H54 (cell line): ENCODE measurements at places on chromosomes 2 and 18.

DNA sequence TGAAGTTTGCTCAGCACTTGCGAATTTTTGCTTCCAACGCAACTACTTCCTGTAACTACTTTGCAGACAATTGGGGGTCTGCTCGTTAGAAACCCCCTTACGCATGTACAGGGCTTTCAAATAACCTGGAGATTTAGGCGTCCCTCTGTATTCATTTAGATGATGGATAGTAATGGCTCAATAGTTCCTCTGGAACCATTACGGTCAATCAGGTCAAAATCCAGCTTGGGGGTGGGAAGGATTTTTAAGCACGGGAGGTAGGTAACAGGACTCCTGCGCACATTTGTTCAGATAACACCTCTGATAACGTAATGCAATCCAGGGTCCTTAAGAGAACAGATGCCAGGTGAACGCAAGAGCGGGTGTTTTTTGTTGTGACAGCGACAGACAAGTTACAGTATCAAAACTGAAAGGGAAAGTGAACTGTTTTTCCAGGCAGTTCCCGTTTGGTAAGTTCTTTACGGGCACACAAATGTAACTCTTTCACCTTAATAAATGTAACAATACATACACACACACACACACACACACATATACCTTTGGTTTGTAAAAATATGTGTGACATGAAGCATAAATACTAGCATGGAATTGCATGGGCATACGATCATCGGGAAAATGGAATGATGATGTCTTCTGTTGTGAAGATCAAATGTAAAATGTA is 3.8 kb upstream of the OSR1 start:
- no peak for DNase-seq

DNA sequence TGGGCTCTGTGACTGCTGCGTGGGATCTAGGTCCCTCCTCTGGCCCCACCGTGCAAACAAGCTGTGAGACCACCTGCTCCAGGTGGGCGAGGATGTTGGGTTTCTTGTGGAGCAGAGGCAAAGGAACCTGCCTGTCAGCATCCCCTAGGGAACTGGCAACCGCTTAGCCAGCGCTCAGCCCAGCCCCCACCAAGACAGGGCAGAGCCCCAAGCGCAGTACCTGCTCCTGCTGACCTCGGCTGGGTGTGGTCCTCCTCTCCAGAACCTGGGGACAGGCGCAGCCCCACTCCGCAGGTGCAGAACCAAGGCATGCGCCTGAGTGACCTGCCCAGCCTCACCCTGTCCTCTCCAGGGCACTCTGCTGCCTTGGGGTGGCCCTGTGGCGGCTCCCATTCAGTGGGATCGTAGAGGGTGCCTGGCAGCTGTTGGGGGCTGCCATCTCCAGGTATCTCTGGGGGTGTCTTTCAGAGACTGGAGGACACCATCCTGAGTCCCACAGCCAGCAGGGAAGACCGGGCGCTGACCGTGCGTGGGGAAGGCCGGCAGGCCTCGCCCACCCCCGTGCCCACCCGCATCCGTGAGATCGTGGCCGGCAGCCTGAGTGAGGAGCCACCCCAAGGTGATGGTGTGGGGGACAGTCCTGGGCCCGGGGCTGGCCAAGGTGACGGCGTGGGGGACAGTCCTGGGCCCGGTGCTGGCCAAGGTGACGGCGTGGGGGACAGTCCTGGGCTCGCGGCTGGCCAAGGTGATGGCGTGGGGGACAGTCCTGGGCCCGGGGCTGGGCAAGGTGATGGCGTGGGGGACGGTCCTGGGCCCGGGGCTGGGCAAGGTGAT is 12.3 kb downstream of the CROCC2 start:
- no peak for DNase-seq

DNA sequence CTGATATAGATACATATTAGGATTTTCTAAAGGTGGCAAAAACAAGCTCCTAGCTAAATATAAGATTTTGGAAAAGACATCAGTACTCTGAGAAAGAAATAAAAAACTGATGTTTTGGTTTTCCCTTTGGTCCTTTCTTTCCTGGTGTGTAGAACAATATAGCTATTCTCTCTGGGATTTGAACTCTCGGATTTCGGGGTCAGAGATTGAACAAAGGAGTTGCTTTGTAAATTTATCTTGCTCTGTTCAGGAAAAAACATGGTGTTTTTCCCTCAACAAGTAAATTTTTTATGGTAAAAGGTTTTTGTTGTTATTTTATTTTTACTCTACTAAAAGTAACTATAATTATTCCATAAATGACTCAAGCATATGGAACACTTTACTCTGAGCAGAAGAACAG is 889.3 kb downstream of the ERBB4 start:
- no peak for DNase-seq

- DNase-seq, result no peak
Measured at GRCh38 chr2:206480161-206480560, 36.8 kb downstream of the ADAM23 start.

GRCh38 chr2:10028988-10029874 is 14.1 kb upstream of the KLF11 start:
- DNase-seq, result peak; percentile 52

DNA sequence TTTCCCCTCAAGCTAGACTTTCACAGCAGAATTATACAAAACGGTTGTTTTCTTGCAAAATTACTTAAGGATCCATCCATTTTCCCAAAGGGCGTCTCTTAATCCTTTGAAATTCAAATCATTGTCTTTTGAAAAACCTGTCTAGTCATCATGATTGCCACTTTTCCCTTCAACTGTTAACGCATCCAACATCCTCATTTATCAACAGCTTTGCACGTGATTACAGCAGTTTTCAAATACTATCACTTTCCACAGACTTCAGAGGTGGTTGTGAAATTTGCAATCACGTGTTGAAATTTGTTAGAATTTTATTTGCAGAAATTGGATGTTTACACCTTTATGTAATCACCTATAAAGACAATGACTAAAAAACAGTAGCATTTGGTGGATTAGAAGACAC is 304.4 kb upstream of the SLC39A10 start:
- no peak for DNase-seq

DNA sequence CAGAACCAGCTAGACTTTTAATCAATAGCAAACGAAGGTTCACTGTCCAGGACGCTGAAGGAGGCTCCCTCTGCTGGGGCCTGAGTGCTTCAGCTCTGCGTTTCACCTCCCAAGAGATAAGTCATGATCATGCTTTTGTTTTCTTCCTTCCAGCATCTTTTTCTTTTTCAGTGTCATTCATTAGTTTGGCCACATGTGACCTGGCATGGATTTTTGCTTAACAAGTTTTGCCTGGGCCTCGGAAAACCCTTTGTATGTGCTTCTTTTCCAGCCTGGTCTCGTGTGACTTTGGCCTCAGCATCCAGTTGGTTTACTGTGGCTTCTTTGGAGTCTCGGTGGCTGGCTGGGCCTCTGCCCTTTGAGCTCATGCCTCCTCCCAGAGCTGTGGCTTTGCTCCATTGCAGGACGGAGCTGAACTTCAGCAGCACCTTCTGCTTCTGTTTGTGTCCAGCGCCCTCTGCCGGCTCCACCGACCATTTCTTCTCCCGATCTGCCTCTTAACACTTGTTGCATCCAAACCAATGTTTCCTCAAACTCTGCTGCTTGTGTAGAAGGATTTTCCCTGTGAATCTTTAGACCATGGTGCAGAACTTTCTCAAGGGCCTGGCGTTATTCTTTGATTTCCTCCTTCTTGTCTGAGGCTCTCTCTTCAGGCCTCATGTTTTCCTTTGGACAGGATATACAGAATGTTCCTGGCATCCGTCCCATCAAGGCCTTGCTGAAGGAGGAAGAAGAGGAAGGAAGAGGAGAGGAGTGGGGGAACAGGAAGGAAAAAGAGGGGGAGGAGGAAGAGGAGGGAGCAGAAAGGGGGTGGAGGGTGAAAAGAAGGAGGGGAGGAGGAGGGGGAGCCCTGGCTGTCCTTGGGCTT is 23.6 kb upstream of the HES6 start:
- peak; percentile 91 for DNase-seq

- no peak for DNase-seq
Measured at GRCh38 chr2:10864861-10865636, 46.7 kb upstream of the KCNF1 start.

DNA sequence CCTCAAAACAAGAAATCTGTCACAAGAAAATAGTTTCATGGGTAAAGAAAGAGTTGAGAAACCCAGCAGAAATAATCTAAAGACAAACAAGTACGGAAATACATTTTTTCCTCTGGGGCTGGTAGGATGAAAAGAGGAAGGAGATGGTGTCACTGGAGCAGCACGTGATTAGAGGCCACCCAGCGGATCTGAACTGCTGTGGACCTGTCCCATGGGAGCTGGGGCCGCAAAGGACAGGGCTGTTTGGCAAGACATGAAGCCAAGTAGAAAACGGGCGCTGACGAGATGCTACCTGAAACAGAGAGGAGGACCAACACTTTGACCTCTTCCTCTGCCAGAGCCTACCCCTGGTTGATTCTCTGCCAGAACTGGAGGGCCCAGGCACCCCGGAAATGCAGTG is 295.4 kb upstream of the ATP5MC3 start:
- DNase-seq, result no peak

GRCh38 chr2:40439473-40439872 is 12.4 kb downstream of the SLC8A1 start:
- no peak for DNase-seq

- no peak for DNase-seq
Measured at GRCh38 chr2:189159717-189160116, 19.8 kb downstream of the COL5A2 start.

- DNase-seq, result no peak
Measured at GRCh38 chr2:132975193-132976105, 305.4 kb upstream of the LYPD1 start.

DNA sequence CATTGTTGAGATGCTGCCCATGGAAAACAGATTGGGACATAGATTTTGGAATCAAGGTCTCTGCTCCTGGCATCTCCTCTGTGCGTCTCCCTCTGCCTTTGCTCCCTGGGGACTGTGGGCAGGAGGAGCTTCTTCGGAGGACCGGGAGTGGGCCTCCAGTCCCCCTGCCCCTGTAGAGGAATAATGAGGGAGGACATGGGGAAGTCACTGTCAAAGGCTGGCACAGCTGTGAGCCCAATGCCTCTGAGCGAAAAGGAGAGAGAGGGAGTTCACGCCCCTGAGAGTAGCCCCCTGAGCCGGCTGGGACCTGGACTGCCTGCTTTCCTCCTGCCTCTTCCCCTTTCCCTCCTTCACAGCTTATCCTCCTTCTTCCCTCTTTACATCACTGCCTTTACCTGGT is 195.0 kb downstream of the LOXHD1 start:
- DNase-seq, result no peak

- no peak for DNase-seq
Measured at GRCh38 chr2:238320648-238321281, 447 bp downstream of the TRAF3IP1 start.

- no peak for DNase-seq
Measured at GRCh38 chr2:148570989-148571388, 73.6 kb upstream of the EPC2 start.

GRCh38 chr2:171307560-171307959 is 126.2 kb downstream of the METTL8 start:
- DNase-seq, result no peak
